ENCODE measurements at places on chromosomes 1 and 21.

- H3K27ac ChIP-seq = no peak overlapping the region
- H3K36me3 ChIP-seq = peaks cover 62% of the 10 kb centered on the region
- peaks cover 6% of the 10 kb centered on the region for H3K4me1 ChIP-seq
- H3K4me3 ChIP-seq = no peak overlapping the region
- DNase-seq = no peak
These were observed 8.9 kb downstream of the XKR8 start for GRCh38 chr1:27968692-27969091.

- H3K4me1 ChIP-seq = no peaks in the 10 kb centered on the region
- H3K27me3 ChIP-seq = no peaks in the 10 kb centered on the region
- H3K4me3 ChIP-seq = no peak overlapping the region
- H3K36me3 ChIP-seq = no peaks in the 10 kb centered on the region
- no peak overlapping the region for H3K27ac ChIP-seq
These were observed 101.3 kb downstream of the TYW3 start for GRCh38 chr1:74834261-74834660.

- H3K4me1 ChIP-seq = no peaks in the 10 kb centered on the region
- H3K27ac ChIP-seq = no peak overlapping the region
- H3K36me3 ChIP-seq = no peaks in the 10 kb centered on the region
- H3K4me3 ChIP-seq = no peak overlapping the region
- no peak for DNase-seq
These were observed 231.1 kb downstream of the PBX1 start for GRCh38 chr1:164790081-164790480.

- no peak for DNase-seq
- no peaks in the 10 kb centered on the region for H3K36me3 ChIP-seq
- no peak overlapping the region for H3K27ac ChIP-seq
- H3K27me3 ChIP-seq = no peaks in the 10 kb centered on the region
- H3K4me3 ChIP-seq = no peak overlapping the region
- no peaks in the 10 kb centered on the region for H3K4me1 ChIP-seq
These were observed 42.4 kb upstream of the ESRRG start for GRCh38 chr1:216765346-216766300.

- DNase-seq = no peak
- peaks cover 16% of the 10 kb centered on the region for H3K36me3 ChIP-seq
- no peaks in the 10 kb centered on the region for H3K4me1 ChIP-seq
- H3K27ac ChIP-seq = no peak overlapping the region
These were observed 100.2 kb downstream of the OMA1 start for GRCh38 chr1:58446368-58446767.

GRCh38 chr21:26130249-26130881, 40.2 kb downstream of the APP start:
- DNase-seq = no peak
- peaks cover 2% of the 10 kb centered on the region for H3K4me1 ChIP-seq
- peaks cover 7% of the 10 kb centered on the region for H3K36me3 ChIP-seq

Measured in activated B cell treated with CpG ODN at 0.5 μM for 24 hours (primary cell).